ENCODE measurements at places on chromosomes 5 and 9.

DNA sequence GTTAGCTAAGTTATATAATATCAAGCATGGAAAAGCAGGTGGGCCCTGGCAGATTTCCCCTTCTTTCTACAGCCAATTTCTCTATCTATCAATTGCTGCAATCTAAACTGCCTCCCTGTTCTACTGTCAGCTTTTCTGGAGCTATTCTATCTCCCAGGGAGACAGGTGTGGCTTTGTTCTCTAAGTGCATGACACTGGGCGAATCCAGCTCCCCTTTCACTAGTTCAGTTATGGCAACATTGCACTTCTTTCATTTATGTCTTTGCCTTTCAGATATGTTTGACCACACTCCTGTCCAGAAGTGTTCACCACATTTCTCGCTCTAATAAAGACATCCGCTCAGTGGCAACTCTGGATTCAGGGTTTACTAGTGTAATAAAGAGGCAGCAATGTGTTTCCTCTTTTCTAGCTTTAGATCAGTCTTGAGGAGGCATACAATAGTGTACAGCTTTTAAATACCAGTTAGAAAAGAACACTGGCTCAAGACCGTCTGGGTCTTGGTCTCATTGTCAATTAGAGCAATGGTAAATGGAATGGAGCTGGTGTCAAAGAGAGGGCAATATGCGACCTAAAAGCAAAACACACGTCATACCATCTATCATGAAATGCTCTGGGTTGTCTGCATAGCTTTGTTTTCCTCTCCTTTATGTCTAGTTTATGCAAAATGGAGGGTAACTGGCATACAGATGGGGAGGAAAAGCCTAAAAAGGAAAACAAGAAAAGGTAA is 197.0 kb downstream of the SLF1 start:
- no peak for DNase-seq

GRCh38 chr5:73419117-73419464 is 29.5 kb downstream of the FOXD1 start:
- DNase-seq = no peak

GRCh38 chr5:106269252-106269843 is 1401.4 kb downstream of the EFNA5 start:
- no peak for DNase-seq

DNA sequence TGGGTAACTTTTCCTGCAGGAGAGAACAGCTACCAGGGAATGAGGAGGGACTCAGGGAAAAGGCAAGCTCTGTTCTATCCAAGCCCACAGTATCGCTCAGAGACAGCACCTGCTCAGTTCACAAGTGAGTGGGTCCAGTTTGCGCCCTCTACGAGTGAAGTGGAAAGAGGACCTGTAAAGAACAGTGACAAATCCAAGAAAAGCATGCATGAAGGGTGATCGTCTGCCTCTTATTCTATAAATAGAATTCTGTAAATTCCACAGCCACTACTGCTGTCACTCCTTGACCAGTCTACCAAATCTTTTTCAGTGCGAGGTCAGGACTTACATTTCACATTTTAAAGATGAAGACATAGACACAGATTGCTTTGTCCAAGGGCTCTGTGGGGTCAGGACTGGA is 117.5 kb downstream of the ENTREP1 start:
- DNase-seq = no peak

DNA sequence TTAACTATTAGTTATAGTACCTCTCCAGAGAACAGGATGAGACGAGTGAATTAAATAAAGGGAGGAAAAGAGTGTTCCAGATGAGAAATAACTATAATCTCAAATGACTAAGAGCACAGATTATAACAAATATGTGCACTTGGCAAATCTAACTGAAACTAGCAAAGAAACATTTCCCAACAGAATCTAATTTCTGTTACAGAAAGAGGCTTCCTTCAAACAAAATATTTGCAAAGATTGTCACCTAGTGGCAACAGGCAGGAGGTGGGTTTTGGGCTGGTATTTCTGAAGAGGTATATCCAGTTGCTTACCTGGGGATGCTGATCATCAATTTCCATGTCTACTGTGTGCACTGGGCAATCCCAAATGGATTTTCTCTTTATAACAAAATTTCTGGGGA is 5.6 kb upstream of the SPDL1 start:
- no peak for DNase-seq

- no peak for DNase-seq
Observed at GRCh38 chr5:67588389-67588788, 391.8 kb upstream of the CD180 start.

DNA sequence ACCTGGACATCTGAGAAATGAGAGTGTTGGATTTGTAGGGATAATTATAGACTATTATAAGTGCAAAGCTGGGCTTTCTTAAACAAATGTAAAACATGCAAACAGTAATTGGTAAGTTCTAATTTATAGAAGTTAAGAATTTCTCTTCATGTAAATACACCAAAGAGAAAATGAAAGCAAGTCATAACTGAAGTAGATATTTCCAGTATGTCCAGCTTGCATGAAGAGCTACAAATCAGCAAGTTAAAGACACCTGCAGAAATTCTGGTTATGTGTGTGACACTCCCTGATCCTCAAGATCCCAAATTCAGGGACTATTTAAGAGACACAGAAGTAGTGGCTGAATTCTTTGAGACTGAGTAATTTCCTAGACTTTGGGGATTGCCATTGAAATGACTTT is 308.9 kb downstream of the TLE4 start:
- DNase-seq = no peak

GRCh38 chr9:38445154-38446043 is 21.1 kb upstream of the IGFBPL1 start:
- DNase-seq = no peak

DNA sequence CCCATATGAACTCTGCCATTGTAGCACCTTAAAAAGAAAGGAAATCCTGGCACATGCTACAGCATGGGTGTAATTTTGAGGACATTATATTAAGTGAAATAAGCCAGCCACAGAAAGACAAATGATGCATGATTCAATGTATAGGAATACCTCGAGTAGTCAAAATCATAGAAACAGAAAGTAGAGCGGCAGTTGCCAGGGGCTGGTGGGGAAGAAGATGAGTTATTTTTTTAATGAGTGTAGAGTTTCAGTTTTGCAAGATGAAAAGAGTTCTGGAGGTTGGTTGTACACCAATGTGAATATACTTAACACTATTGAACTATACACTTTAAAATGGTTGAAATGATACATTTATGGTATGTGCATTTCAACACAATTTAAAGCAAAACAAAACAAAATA is 133.0 kb downstream of the ZDHHC21 start:
- no peak for DNase-seq

- no peak for DNase-seq
Observed at GRCh38 chr9:114003351-114003750, 74.7 kb downstream of the AMBP start.

DNA sequence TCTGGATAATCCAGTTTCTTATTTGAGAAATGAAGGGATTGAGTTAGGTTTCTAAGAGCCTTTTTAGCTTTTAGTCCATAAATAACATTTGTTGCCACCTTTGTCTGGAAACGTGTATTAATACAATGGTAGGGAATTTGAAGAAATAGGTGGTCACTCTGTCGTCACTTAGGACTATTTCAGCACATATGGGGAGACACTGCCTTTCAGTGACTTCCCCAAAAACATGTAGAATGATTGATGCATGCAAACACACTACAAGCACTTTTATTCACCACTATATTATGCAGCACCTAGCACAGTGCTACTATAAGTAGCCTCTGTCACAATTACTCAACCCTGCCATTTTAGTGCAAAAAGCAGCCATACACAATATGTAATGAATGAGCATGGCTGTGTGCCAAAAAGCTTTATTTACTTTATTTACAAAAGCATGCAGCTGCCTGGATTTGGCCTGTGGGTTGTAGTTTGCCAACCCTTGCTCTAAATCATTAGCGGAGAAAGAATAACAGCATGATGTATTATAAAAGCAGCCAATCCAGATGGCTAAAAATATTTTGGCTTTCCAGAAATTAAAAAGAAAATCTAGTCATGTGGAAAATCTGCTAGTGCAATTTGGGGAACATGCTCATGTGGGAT is 154.2 kb upstream of the HMHB1 start:
- DNase-seq = no peak

DNA sequence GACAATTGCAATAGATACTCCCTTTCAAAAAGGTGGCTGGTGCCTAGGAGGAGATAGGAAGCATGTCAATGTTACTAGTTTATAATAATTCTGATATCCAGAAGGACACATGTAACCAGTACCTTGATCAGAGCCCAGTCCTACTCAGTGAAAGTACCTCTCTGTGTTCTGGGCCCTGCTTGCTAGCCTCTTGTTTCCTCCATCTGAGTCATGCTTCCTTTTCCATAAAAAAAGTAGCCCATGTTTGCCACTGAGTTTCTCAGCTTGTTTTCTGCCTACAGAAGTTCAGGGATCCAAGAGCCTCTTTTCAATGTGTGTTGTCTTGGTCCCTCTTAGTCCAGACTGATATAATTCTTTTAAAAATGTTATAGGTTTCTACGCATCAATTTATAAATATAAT is 149.0 kb downstream of the SSBP2 start:
- no peak for DNase-seq

DNA sequence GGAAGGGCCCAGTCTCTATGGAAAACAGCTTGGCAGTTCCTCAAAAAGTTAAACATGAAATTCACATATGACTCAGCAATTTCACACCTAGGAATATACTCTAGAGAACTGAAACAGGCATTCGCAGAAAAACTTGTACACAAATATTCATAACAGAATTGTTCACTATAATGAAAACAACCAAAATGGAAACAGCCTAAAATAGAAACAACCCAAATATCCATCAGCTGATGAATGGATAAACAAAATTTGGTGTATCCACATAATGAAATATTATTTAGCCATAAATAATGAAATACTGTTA is 4.8 kb upstream of the GPR150 start:
- no peak for DNase-seq

DNA sequence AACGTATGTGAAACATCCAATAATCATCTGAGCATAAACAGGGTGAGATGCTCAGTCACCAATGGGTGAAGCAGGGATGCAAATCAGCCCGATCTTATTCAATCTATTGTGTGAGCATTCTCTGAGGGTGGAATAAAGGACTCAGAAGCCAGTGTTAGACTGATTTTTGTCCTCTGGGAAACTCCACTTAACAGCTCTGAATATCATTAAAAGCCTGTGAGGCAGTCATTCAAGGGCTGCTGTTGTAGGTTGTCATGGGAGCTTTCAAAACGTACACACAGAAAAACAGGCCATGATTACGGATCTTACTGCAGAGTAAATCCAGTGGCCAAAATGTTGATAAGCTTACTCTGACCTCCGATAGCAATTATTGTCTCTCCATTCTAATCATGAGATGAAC is 266.5 kb upstream of the EFNA5 start:
- no peak for DNase-seq

- no peak for DNase-seq
Observed at GRCh38 chr5:73129143-73129542, 8.8 kb downstream of the TMEM171 start.

DNA sequence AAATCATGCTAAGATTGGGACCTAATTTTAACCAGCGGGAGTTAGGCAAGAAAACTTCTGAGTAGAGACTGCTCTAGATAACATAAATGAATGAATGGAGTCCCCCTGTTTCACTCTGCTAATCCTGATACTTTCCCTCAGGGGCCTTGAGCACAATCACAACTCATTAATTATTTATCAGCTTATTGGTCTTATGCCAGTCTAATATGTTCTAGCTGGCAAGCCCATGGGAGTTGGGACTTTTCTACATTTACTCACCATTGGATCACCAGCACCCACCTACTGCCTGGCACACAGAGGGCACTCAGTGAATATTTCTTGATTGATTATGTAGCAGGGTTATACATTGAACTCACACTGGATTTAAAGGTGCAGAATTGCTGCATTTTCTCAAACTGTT is 13.5 kb upstream of the TMED7 start:
- no peak for DNase-seq

DNA sequence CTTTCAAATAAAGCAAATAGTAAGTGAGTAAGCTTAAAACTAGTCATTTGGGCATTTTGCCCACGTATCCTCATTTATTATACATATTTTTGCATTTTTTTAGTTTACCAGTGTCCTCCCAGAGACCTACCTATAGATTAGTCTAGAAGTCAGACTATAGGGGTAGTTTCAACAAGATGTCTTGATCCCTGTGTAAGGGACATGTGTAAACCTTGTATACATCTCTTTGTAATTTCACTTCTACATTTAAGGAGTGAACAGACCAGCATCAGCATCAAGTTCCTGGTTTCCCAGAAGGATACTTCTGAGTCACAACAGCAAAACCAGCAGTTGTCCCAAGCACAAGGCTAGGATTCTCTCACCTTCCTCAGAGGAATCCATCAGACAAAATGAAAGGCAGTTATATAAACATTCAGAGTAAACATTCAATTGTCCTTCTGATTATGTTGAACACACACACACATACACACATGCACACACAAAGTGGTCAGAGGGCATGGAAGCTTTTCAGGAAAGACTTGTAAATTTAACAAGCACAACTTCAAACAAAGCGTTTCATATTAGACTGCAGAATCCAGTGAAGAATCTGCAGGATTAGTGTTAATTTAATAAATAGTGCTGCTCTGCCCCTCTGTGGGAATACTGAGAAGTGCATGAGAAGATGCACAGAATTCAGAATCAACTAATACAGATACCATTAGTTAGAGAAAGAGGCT is 55.4 kb downstream of the HINT1 start:
- DNase-seq = no peak

DNA sequence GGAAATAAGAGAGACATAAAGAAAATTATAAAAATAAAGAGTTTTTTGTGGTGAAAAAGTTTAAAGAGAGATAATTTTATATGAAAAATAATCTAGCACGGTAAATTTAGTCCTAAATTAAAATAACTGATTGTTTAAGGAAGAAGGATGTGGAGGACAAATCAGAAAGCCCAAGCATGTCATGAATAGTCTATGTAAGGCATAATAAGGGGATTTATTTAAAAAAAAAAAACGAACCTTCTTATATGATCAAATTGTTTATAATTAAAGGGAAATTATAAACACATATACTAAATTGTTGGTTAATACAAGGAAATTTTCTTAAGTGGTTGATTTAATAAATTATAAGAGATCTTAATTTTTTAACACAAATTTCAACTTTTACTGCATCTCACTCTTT is 551.8 kb upstream of the TYRP1 start:
- DNase-seq = no peak

GRCh38 chr5:149616727-149617285 is 35.5 kb downstream of the ARHGEF37 start:
- DNase-seq = no peak

DNA sequence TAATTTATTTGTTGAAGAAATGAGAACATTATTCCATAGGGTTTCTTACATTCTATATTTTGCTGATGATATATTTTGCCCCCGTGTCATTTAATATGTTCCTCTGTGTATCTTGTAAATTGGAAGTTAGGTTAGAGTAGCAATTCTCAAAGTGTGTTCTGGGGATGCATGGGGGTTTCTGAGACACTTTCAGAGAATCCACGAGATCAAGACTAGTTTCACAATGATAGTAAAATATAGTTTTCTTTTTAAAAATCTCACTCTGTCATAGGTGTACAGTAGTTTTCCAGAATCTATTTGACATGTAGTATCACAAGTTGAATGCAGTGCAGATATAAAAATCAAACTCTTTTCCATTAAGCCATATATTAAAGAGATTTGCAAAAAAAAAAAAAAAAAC is 488.6 kb upstream of the SGCD start:
- no peak for DNase-seq

GRCh38 chr5:177508837-177509236 is 789 bp downstream of the DOK3 start:
- no peak for DNase-seq

All from stimulated activated CD8-positive, alpha-beta memory T cell treated with anti-CD3 and anti-CD28 coated beads, Interleukin-4, amount 100 ng/mL, for 1 hour (primary cell).